ENCODE measurements at places on chromosomes 16 and 17.

DNA sequence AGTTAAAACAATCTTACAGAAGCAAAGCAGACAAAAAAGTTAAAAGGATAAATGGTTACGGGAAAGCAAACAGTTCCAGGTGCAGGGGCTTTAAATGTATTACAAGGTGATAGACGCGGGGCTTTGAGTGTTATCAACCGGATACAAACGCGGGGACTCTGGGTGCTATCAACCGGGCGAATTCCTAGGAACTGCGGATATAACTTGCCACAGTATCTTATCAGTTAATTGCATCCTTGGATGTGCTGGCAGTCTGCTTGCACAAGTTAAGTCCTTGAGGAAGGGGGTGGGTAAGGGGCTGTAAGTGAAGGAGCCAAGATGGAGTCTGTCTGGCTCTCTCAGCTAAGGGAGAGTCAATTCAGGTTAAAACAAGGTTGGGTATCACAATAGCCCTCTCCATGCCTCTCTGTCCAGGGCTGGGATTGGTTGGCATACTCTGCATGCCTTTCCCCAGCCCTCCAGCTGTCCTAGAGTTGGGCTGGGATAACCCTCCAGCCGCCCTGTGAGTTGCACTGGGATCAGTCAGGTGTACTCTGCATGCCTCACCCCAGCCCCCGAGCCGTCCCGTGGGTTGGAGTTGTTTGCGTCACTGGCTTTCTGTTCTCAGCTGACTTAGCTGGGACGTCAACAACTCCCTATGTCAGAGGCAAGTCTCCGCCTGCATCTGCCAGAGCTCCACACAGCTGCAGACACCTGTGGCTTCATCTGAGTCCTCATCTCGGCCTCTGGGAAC, 40.9 kb downstream of the TMEM235 start:
- DNase-seq = peak; percentile 49

- no peak for DNase-seq
Observed at GRCh38 chr17:81834831-81835267, at the start of gene PPP1R27. Gene PPP1R27, minus strand, starts transcription at chr17:81835050. Its CDS starts 97 bp downstream, at chr17:81834953.

GRCh38 chr17:4845118-4845517, 12.0 kb downstream of the MINK1 start:
- DNase-seq = no peak

GRCh38 chr17:79940459-79941087, 95.1 kb downstream of the TBC1D16 start:
- DNase-seq = no peak

DNA sequence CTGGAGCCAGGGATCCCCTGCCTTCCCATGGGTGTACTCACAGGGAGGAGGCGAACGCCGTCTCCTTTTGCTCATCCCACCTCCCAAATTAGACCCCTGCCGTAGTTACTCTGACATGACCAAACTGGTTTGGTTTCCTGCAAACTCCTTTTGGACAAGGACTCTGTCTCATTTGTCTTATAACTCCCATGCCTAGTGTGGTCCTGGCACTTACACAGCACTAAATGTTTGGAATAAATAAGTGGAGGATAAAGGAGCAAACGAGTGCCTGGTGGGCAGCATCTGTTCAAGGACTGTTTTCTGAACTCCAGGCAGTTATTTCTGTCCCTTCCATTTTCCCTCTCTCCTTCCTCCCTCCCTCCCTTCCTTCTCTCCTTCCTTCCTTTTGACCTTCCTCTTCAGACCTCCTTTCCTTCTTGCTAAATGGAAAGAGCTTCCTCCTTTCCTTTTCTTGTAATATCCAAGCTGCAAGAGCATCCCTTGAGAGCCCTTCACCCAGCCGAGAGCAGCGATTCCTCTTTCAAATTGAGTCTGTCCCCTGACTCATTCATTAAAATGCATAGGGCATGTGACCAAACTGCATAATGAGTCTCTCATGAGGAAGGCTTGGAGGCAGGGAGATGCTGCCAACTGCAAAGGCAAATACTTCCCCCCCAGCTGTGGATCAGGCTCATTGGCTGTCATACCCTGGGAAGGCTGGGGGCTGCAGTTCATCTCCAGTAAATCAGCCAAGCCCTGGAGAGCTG, 36.8 kb downstream of the CHD9 start:
- peak; percentile 16 for DNase-seq

GRCh38 chr17:75828076-75828400, 16.2 kb downstream of the UNC13D start:
- DNase-seq = no peak

DNA sequence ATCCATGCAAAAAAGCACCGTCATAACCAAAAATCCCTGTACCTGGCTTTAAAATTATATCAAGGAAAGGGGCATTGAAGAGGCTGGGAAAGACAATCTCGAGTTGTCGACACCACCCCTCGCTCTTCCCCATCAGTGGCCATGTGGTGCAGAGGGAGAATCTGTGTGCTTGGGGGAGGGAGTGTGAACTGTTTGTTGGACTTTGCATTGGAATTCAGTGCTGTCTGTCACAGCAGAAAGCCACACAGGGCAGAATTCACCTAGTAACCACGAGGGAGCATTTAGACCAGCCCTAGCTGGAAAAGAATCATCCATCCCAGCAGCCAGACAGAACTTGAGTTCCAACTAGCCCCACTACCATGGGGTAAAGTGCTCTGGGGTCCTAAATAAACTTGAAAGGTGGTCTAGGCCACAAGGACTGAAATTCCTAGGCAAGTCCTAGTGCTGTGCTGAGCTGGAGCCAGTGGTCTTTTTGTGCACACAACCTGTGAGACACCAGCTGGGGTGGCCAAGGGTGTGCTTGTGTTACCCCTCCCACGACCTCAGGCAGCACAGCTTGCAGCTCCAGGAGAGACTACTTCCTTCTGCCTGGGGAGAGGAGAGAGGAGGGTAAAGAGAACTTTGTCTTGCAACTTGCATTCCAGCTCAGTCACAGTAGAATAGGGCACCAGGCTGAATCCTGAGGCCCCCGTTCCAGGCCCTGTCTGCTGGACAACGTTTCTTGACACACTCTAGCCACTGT, 11.5 kb upstream of the CEP112 start:
- no peak for DNase-seq

GRCh38 chr17:1697681-1698080, 12.5 kb downstream of the TLCD2 start:
- DNase-seq = no peak

DNA sequence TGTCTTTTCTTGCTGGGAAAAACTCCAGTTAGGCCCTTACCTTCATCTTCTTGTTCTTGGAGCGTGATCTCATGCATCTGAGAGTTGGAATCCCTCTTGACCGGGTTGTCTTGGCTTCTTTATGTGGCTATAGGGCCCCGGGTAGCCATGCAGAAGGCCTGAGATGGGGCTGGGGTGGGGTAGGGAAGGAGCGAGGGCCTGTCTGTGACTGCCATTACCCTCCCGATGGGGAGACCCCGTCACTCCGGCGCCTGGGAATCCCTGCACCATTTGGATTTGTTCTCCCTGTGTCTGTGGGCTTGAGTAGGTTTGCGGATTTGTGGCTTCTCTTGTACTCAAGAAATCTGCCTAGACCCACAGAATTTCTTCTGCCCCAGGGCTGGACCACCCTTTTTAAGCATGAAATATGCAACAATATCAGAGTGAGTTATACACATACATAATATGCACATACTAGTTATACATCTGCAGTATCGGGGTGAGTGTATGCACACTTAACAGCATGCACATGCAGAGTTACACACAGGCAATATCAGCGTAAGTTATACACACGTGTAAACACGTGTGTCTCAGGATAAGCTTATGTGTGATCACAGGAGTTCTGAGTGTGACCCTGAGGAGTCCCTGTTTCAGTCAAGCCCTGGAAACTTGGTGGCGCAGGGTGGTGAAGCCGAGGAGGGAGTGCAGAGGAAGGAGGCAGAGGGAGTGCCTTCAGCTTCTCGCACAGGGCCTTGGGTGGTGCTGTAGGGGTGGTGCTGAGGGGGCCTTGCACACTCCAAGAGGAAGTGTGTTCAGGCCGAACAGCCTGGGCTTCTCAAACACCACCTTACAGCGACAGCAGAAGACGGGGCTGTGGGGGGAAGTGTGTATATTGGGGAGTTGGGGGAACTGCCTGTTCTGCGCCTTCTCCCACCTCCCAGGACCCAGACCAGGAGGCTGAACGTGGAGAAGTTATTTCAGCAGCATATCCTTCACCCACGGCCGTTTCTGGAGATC, 18.5 kb downstream of the CCDC42 start:
- no peak for DNase-seq

DNA sequence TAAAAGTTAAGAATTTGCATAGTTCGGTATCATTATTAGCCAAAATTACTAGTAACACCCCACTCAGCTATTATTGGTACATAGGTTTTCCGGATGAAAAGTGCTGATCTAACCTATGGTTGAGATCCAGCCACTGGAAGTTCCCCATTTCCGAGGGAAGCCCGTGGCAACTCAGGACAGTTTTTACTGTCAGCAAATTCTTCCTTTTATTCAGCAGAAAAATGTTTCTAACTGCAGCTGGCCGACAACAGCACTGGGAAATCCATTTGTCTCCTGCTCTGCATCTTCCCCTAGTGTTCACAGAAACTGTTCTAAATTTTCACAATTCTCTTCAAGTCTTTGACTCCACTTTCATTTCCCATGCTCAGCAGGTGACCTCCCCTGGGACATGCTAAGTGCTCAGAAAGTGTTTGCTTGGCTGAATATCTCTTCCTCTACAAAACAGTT, 15.5 kb upstream of the MMD start:
- DNase-seq = no peak

GRCh38 chr16:7200320-7200719, 132.3 kb upstream of the RBFOX1 start:
- no peak for DNase-seq

DNA sequence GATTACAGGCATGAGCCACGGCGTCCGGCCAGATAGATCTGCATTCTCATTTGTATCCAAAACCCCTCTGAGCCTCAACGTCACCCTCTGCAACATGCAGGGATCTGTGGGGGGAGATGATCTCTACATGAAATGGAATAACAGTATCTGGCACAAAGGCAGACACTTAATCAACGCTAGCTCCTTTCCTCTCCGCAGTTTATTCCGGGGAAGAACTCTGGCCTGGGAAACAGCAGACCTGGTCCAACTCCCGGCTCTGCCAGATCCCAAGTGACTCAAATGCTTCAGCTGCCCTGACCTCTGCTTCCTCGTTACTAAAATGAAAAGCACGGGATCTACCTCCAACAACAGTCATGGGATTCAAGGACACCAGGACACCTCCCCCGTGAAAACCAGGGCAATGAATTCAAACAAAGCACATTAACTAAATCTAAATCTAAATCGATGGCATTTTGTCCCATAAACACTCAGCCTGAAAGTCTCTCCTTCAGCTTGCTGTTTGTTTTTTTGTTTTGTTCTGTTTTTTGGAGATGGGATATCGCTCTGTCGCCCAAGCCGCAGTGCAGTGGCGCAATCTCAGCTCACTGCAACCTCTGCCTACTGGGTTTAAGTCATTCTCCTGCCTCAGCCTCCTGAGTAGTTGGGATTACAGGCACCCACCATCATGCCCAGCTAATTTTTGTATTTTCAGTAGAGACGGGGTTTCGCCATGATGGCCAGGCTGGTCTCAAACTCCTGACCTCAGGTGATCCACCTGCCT, 78.2 kb downstream of the NXN start:
- DNase-seq = no peak

DNA sequence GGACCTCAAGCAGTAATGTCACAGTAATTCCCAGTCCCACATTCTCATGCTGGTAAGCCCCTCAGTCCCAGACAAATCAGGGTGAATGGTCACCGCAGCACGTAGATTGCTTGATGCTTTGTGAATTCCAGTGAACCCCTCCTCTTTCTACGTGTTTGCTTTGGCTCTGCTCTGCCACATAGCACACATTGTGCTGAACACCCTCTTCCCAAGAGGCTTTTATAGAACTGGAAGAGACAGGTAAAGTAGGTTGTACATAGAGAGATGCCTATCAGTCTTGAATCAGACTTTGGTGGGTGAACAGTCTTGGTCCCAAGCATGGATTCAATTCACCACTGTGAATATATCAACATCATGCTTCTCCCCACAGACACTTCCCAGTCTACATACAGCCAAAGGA, 579 bp upstream of the KRTAP9-6 start:
- DNase-seq = no peak

DNA sequence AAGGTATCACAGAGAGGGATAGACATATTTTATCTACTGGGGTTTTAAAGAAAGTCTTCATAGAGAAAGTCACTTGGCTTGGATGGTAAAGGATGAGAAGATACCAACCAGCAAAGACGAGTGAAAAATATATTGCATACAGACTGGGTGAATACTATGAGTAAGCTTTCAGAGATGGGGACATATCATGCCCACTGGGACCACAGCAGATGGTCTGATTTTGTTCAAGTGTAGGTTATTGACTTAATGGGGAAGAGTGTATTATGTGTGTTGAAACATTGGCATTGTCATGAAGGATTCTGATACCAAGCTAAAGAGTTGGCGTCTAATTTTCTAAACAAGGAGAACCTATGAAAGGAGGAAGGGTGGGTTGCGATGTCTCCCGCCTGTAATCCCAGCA, 13.8 kb upstream of the MMD start:
- no peak for DNase-seq

GRCh38 chr17:18933102-18934058, 18.6 kb upstream of the SLC5A10 start:
- DNase-seq = no peak

DNA sequence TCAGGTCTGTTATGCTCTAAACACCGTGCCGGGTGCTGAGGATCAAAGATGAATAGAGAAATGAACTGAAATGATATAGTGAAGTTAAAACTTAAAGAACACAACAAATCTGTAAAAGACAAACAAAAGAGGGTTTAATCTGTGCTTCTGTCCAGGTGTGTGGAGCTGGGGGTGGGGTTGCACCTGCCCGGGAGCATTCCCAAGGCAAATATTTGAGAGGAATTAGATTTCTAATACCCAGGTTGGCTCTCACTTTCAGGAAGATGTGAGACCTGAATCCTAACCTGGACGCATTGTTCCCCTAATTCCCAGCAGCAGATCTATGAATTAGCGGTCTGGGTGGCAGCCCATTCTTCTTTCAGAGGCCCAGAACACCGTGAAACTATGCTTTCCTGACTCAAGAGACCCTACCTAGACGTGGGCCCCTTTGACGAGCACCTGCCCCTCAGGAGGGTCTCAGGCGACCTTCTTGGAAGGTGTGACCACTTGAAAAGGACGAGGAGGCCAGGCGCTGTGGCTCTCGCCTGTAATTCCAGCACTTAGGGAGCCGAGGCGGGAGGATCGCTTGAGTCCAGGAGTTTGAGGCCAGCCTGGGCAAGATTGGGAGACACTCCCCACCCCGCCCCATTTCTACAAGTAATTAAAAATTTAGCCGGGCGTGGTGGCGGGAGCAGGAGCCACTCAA, 677 bp upstream of the RANGRF start:
- no peak for DNase-seq

DNA sequence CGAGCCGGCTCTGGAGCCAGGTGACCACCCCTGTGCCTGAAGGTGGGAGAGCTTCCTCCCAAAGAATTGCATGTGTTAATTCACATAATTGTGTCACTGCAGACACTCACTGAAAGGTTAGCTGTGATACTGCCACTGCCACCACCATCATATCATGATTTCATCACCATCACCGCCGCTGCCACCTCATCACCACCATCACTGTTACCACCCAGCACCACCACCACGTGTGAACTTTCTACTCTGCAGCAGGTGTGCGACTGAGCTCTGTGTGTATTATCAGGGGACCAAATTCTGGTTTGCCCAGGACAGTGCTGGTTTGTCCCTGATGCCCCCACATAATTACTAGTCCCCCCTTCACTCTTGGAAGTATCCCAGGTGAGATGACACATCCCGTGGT, 15.2 kb downstream of the BCAR1 start:
- DNase-seq = peak; percentile 42

- DNase-seq = peak; percentile 77
Observed at GRCh38 chr16:57810197-57811031, 8.1 kb upstream of the KIFC3 start.

Measured in stimulated activated naive CD8-positive, alpha-beta T cell treated with anti-CD3 and anti-CD28 coated beads, Interleukin-15, Interleukin-2, amounts not matched to agents 100 U/mL and 50 U/mL, for 24 hours (primary cell).